ENCODE measurements at places on chromosomes 1 and 21.

GRCh38 chr1:119027759-119028158, 39.6 kb upstream of the TBX15 start:
- no peak for DNase-seq

GRCh38 chr21:38434913-38435533, 63.3 kb downstream of the ERG start:
- DNase-seq = no peak

GRCh38 chr1:197761654-197762053, 13.6 kb downstream of the DENND1B start:
- no peak for DNase-seq

DNA sequence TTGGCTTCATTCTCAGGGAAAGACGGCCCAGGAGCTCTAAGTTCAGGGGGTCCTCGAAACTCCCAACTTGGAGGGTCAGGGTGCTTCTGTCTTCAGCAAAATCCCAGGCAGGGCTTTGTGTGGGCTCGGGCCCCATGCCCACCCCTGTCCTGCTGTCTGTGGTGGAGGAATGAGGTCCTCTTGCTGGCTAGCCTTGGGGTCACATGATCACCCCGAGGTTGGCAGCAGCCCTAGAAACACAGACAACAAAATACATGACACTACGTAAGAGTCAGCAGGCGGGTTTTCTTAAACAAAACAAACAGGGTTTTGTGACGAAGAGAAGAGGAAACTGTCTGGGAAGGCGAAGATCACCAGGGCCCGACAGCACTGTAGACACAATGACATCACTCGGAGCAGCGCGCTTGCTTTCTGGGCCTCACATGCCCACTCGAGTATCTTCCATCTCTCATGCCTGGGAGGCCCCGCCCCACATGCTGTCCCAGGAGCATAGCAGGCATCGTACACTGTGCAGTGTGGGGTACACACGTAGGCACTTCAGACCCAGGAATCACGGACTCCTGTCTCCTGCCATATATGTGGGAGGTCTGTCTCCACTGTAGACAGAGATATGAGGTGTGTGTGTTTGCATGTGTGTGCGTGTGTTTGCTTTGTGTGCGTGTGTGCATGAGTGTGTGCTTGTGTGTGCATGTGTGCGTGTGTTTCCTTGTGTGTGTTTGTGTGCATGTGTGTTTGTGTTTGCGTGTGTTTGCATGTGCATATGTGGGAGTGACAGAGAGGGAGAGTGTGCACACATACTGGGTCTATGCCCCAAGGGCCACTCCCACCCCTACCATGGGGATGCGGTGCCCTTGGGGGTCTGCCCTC, 94.7 kb downstream of the SIK1 start:
- no peak for DNase-seq

GRCh38 chr1:51294566-51295184, 35.7 kb downstream of the TTC39A start:
- DNase-seq = no peak

- no peak for DNase-seq
Observed at GRCh38 chr1:184870319-184870718, 104.0 kb downstream of the NIBAN1 start.

- DNase-seq = no peak
Observed at GRCh38 chr21:37855647-37856625, 60.3 kb downstream of the KCNJ6 start.

DNA sequence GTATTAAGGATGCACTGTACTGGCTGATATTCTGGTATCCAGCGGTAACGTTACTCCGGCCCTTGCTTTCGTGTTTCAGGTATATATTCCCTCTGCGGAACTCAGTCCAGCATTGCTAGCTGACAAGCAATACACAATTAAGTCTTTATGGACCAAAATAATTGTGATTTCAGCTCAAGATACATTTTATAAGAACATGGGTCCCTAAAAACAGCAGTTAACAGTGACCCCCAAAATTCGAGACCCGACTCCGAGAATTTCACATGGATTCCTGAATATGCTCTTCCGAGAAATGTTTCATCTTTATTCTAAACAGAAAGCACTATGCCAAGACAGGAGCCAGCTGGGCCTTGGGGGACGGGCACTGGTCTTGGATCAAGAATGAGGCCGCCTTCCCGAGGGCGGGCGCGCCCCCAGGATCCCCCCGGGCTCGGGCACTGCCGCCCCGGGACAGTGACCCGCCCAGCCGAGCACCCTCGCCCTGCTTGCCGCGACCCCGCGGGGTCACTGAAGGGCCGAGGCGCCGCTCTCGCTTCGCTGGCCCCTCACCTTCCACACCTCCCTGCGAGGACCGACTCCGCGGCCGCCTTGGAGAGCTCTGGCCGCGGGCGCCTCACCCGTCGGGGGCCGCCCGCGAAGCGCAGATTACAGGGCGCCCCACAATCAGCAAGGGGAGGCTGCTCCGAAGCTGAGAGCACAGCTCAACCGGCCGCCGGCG, 610 bp downstream of the SCYL3 start:
- DNase-seq = no peak

DNA sequence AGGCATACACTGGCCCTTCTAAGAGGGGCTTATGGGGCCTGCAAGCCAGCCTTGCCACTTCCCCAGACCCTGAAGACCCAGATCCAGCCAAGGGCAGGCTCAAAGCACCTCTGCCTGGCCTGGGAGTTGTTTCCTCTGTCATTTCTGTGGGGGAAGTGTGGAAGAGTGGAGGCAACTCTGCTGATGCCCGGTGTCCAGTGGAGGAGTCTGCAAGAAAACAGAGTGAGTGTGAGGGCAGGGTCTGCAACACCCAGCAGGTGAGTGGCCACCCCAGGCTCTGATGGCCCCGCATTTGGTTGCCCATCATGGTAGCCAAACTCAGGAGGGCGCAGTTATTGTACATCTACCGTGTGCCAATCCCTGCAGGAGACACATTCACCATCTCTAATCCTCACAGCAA, 8.4 kb downstream of the CLEC20A start:
- DNase-seq = no peak

DNA sequence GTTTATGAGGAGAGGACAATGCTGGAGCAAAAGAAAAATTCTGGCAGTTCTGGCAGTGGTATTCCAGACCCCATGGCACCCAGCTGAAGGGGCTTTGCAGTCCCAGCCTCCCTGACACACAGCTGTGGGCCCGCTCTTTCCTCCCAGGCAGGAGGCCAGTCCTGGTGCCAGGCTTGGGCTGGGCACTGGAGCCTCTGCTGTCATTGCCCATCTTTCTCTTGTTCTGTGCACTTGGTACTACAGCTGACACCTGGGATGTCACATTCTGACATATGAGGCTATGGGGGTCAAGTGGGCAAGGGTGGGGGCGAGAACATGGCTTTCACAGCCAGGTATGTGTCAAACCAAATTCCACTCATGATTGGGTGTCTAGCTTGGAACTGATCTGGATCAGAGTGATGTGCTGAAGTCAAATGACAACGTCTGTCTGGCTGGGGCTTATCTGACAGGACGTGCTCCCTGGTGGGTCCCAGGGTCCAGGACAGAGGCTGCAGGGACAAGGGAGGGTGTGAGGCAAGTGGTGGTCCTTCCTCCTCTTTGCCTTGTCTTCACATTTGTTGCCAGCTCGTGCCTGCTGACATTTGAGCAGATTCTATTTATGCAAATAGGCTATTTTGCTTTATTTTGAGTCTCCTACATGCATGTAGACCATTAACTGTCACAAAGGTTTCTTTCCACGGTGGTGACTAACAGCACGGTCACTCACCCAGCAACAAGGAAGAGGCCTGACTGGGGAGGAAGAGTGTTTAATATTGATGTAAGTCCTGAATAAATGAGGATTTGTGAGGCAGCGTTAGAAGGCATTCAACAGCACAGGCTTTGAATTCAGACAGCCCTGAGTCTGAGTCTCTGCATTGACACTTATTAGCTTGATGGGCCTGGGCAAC, 336.3 kb downstream of the PBX1 start:
- DNase-seq = no peak

GRCh38 chr21:33539616-33540015, 2.3 kb downstream of the GART start:
- DNase-seq = no peak

GRCh38 chr1:57162607-57163261, 196.9 kb upstream of the C8B start:
- DNase-seq = no peak

Data from activated CD8-positive, alpha-beta memory T cell treated with anti-CD3 and anti-CD28 coated beads for 1 hour (primary cell).